Uterus (tissue), 4 donors: ENCODE measurements at places on chromosomes 2 and 18. TPM values are rescaled to one million over a fixed set of nuclear protein-coding genes. Genes with fewer than 3 reads are reported as not detected.

The VWC2L gene
- total RNA-seq: not detected

The UGT1A7 gene
- total RNA-seq: 0.29 TPM

DNA sequence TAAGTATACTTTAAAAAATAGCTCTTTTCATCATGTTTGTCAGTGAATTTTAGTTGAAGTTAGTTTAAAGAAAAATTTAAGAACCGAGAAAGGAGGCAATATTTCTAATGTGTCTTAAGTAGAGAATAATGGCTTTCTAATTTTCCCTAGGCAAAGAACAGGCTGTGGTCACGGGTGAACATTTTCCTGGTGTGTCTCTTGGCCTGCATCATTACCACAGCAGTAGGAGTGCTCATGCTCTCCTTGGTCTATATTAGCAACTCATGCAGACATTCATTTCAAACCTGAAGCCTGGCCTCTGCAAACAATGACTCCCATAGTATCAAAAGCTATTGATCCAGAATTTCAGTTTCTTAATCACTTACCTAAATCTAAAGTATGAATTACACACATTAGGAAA is 57.4 kb downstream of the C18orf54 start:
- DNase-seq: no peak
- H3K27ac ChIP-seq: no peak overlapping the region
- H3K4me3 ChIP-seq: no peak overlapping the region
- no peaks in the 10 kb centered on the region for H3K36me3 ChIP-seq
- H3K4me1 ChIP-seq: no peaks in the 10 kb centered on the region
- H3K27me3 ChIP-seq: no peaks in the 10 kb centered on the region

- H3K36me3 ChIP-seq: no peaks in the 10 kb centered on the region
- no peak for DNase-seq
- no peak overlapping the region for H3K4me3 ChIP-seq
- no peaks in the 10 kb centered on the region for H3K4me1 ChIP-seq
- no peak overlapping the region for H3K27ac ChIP-seq
Observed at GRCh38 chr18:67265464-67266245, 250.9 kb downstream of the DSEL start.

GRCh38 chr2:233063269-233063975 is 3.3 kb downstream of the INPP5D start:
- peak overlapping the region; percentile 36 for H3K27ac ChIP-seq
- no peak overlapping the region for H3K4me3 ChIP-seq
- no peaks in the 10 kb centered on the region for H3K27me3 ChIP-seq
- peak; percentile 55 for DNase-seq
- H3K4me1 ChIP-seq: no peaks in the 10 kb centered on the region

DNA sequence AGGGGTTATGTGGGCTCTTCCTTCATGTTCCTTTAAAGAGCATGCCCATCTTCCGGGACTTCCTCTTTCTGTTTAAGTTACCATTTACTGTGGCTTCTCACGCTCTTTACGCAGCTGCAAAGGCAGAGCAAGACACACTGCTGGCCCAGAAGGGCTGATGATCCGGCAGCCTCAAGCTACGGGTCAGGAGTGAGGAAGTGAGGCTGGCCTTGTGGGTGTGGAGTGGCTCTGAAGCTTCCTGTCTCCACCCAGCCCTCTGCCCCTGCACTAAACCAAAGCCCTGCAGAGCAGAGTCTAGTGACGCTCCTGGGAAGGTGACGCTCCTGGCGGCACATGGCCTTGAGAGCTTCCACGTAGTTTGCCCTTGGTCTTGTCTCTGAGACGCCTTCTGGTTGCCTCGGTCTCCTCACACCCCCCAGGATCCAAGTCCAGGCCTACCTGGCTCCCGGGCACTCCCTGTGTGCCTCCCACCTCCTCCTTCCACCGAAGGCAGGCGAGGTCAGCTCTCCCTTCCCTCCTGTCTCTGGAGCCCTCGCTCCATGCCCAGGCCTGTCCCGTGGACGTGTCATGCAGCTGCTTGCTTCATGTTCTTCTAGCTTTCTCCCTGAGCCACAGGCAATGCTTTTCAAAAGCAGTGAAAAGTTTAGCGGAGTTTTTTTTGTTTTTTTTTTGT is 50.3 kb downstream of the ARL4C start:
- no peaks in the 10 kb centered on the region for H3K36me3 ChIP-seq
- no peak overlapping the region for H3K27ac ChIP-seq
- peak; percentile 22 for DNase-seq
- H3K27me3 ChIP-seq: no peaks in the 10 kb centered on the region

DNA sequence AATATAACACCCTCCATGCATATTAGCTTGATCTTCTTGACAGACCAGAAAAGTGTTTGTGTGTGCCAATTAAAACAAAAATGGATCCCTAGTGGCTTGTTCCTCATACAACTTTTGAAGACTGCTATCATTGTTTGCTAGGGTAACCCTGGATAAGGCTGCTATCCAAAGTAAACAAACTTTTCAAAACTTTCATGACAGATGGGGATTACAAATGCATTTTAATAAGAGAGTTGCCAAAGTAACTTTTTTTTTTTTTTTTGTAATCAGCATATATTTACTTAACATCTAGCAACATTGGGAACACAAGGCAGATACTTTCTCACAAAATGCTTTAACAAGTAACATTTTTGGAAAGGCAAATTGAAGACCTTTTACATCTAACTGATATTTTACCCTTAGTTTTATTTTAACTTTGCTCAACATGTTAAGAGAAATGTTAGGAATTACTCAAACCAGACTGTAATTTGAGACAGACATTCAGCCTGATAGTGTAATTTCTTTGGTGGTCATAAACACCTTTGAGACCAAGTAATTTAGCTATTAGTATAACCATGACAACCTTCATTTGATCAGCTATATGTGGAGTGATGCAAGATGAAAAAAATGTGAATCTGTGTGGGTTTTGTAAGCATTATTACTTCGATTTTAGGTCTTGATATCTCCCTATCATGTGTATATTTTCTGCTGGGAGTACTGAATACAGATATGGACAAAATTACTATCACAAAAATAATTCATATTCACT is 300.9 kb downstream of the ARHGAP15 start:
- H3K4me3 ChIP-seq: no peak overlapping the region
- no peak overlapping the region for H3K27ac ChIP-seq
- H3K36me3 ChIP-seq: no peaks in the 10 kb centered on the region
- no peak for DNase-seq

DNA sequence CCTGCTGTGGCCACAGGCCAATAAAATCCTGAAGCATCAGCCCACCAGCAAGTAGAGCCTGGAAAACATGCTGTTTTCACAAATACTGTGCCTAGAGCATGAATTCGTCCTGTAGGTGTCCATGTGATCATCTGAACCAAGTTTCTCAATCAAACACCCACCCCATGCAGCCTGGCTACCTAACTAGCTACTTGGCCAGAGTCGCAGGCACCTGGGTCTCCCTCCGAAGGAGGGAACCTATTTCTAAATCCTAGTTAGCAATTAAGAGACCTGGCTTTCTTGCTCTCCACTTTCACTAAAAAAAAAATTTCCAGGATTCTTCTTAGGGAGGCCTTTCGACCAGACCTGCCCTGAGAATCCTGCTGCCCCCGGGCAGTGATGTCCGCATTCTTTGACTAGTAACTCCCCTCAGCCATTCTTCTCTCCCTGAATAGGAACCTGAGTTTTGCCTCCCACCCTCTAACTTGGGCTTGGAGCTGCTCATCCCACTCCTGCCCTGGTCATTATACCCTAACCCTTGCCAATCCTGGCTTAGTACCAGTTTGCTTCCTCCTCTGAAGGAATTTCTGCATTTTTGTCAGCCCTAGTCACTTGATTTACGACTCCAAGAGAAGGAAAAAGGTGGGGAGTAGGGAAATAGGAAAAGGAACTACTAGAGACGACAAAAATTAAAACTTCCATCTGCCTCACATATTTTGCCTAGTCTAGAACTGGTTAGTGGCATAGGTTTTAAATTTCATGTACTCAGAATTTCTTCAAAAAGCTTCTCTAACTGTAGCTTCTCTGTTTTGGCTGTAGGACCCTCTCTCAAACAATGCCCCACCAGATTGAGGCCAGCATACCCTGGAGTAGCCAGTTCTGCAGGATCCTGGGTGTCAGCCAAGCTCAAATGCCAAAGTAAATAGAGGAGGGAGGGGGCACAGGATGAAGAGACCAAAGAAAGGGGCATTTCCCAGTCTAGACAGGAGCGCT is 25.4 kb upstream of the TANK start:
- peak overlapping the region; percentile 91 for H3K27ac ChIP-seq
- no peaks in the 10 kb centered on the region for H3K4me1 ChIP-seq
- H3K27me3 ChIP-seq: no peaks in the 10 kb centered on the region
- no peaks in the 10 kb centered on the region for H3K36me3 ChIP-seq

- DNase-seq: no peak
- H3K4me3 ChIP-seq: no peak overlapping the region
- no peaks in the 10 kb centered on the region for H3K36me3 ChIP-seq
- no peak overlapping the region for H3K27ac ChIP-seq
- H3K27me3 ChIP-seq: no peaks in the 10 kb centered on the region
Observed at GRCh38 chr18:56286775-56287325, 351.5 kb downstream of the TXNL1 start.

DNA sequence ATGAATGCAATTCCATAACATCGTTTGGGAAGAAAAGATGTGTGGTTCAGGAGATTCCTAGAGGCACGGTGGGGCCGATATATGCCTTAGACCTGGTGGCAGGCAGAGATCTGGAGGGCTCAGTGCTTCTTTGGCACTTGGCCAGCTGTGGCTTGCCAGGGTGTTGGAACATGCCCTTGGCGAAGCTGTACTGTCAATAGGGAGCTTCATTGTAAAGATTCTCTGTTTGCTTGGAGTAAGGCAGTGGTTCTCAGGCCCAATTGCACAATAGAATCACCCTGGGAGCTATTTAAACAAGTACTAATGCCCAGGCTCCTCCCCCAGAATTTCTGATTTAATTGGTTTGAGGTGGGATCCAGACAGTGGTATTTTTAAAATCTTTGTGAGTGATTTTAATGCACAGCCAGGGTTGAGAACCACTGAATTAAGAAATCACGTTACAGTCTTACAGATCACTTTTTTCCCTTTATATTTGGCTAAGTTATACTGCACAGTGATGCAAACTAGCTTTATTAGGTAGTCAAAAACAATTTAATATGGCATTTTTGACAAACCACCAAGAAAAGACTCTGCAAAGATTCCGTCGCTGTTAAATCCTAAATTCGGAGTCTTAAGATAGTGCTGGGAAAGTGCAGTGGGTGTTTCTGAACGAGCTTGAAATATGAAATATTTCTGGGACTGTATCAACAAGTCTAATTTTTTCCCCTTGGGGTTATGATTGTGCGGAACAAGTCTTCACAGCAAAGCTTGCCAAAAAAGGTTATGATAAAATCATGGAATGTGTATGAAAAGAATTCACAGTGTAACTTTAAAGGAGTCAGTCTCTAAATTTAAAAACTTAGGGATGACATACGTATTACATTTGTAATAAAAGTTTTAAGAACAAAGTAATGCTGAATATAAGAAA is 78.0 kb downstream of the CRIM1 start:
- H3K4me3 ChIP-seq: no peak overlapping the region

DNA sequence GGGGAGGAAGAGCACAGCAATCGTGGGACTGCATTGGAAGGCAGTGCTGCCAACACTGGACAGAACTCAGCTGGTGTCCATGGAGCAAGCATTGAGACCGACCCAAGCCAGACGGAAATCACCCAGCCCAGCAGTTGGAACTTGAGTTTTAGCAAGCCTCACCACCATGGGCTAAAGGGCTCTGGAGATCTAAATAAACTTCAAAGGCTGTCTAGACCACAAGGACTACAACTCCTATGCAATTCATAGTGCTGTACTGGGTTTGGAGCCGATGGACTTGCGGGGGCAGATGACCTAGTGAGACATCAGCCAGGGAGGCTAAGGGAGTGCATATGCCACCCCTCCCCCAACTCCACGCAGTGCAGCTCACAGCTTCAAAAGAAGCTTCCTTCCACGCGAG is 243.6 kb upstream of the SLC39A10 start:
- no peaks in the 10 kb centered on the region for H3K4me1 ChIP-seq
- H3K27ac ChIP-seq: no peak overlapping the region
- no peak for DNase-seq
- no peaks in the 10 kb centered on the region for H3K27me3 ChIP-seq

DNA sequence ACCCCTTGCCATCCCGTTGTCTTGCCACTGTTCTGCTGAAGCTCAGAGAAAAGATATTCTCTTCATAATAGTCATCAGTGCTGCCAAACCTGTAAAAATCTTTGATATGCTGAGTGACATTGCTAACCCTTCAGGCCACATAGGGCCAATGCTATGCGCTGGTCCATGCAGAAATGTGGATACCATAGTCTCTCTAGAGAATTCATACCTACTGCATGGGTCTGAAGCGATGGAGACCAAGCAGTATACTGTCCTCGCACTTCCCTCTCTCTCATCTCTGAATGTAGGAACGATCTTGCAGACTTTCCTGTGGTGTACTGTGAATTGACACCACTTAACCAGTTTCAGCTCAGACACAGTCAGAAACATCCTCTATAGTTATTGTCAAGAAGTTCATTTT is 17.9 kb upstream of the ANKRD44 start:
- H3K27me3 ChIP-seq: no peaks in the 10 kb centered on the region
- H3K4me1 ChIP-seq: no peaks in the 10 kb centered on the region
- no peak overlapping the region for H3K4me3 ChIP-seq
- H3K36me3 ChIP-seq: no peaks in the 10 kb centered on the region

DNA sequence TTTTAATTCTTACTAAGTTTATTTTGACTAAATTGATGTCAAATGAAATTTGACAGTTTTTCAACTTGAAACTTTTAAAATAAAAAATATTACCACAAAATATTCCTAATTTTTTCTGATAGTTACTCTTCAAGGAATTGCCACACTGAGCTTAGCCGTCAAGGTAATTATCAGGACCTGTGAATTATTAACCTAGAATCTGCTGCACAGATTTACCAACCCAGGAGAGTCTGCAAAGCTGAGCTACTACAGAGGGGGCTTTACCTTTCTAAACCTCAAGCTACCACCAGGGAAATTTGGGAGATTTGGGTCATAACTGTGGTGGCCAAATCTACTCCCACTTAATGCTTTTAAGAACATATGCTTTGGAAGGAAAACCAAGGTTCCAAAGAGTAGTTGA is 324.6 kb downstream of the CCDC178 start:
- no peak overlapping the region for H3K27ac ChIP-seq
- H3K36me3 ChIP-seq: no peaks in the 10 kb centered on the region
- DNase-seq: no peak
- no peak overlapping the region for H3K4me3 ChIP-seq
- no peaks in the 10 kb centered on the region for H3K27me3 ChIP-seq

DNA sequence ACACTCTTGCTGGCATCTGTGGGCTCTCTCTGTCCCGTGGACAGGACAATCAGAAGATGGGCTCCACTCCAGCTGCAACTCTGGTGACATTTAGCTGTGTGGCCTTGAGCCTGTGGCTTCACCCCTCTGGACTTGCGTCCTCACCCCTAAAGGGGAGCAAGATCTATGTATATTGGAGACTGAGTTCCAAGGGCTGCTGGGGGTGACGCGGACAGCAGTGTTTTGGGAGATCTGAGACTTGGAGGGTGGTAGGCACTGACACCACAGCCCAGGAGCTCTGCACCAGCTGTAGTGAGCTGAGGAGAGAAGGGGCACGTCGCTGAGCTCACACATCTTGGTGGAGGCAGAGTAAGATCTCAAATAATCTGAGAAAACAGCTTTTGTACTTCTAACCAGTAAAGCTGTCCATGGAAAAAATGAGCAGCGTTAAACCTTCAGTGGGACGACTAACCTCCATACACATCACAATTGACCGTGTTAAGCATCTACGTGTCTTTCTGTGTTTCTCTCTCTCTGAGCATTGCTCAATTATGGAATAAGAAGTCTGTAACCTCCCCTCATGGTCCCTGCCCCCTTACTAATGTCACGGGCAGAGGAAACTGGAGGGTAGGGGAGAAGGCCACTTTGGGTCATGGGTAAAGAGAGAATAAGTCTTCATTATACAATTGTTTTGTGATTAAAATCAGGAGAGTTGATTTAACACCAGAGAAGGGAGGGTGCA is 85.8 kb downstream of the SH3RF3 start:
- no peak overlapping the region for H3K4me3 ChIP-seq
- no peaks in the 10 kb centered on the region for H3K36me3 ChIP-seq
- H3K27me3 ChIP-seq: no peaks in the 10 kb centered on the region
- H3K27ac ChIP-seq: no peak overlapping the region
- DNase-seq: no peak
